ENCODE measurements at places on chromosomes 11 and 22. TPM values are rescaled to one million over a fixed set of nuclear protein-coding genes. Genes with fewer than 3 reads are reported as not detected.

GRCh38 chr22:44425694-44426045 lies 72.4 kb downstream of the RTL6 start:
- DNase-seq = no peak

GRCh38 chr11:100546714-100547113 lies 140.4 kb upstream of the ARHGAP42 start:
- no peak for DNase-seq

GRCh38 chr11:76513654-76514034 lies 68.8 kb downstream of the EMSY start:
- DNase-seq = no peak

- no peak for DNase-seq
Measured at GRCh38 chr11:128222245-128222884, 365.0 kb downstream of the ETS1 start.

Gene C11orf87
- polyA plus RNA-seq = 0.03 TPM

GRCh38 chr22:21626073-21626734 lies 3.6 kb downstream of the YDJC start:
- DNase-seq = no peak

GRCh38 chr11:65416841-65417701 lies 5.5 kb upstream of the NEAT1 start:
- no peak for DNase-seq

GRCh38 chr11:16511116-16512114 lies 155.1 kb upstream of the SOX6 start:
- no peak for DNase-seq

GRCh38 chr22:43819421-43819921 lies 7.4 kb upstream of the EFCAB6 start:
- no peak for DNase-seq

Gene DSCAML1
- 0.85 TPM for polyA plus RNA-seq

- peak; percentile 47 for DNase-seq
Measured at GRCh38 chr11:35192347-35192746, 53.4 kb downstream of the CD44 start.

GRCh38 chr22:40516416-40516815 lies 120.1 kb downstream of the MRTFA start:
- DNase-seq = no peak

Gene IGF2
- polyA plus RNA-seq = 147 TPM

Gene NXPE2
- polyA plus RNA-seq = 0.25 TPM

- DNase-seq = peak; percentile 36
Measured at GRCh38 chr11:119144825-119145486, 3.9 kb upstream of the ABCG4 start.

DNA sequence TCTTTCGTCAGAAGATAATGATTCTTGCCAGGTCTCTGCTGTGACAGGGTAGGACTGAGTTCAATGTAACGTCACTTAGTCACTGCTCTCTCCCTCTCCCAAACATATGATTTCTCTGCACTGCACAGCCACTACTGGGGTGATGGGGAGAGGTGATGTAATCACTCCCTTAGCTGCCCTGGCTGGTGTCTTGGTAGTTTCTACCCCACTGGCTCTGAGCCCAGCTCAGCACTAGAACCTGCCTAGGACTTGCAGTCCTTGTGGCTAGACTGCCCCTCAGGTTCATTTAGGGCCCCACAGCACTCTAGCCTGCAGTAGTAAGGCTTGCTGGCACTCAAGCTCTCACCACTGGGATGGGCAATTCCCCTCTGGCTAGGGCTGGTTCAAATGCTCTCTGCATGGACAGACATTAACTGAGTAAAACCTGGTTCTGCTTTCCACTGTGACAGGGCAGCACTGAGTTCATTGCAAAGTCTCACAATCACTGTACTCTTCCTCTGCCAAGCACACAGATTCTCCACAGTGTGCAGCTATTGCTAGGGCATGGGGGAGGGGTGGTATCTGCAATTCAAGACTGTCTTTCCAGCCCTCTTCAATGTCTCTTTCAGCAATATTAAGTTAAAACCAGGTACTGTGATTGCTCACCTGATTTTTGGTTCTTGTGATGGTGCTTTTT lies 571.4 kb upstream of the FAT3 start:
- no peak for DNase-seq

DNA sequence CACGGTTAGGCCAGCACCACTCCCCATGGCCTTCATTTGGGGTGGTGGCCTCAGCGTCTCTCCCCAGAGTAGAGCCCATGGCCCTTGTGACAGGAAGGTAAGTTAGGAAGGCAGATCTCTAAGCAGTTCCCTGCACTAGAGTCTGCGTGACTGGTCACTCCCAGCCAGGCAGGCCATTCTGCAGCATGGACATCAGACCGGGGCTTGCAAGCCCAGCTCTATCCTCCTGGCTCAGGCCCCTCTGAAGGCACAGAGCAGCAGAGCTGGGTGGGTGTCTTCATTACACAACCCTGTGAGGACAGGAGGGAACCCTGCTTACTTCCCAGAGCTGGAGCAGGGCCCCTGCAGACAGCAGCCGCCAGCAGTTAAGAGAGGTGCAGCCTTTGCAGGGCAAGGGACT lies 77.3 kb downstream of the PIWIL3 start:
- no peak for DNase-seq

DNA sequence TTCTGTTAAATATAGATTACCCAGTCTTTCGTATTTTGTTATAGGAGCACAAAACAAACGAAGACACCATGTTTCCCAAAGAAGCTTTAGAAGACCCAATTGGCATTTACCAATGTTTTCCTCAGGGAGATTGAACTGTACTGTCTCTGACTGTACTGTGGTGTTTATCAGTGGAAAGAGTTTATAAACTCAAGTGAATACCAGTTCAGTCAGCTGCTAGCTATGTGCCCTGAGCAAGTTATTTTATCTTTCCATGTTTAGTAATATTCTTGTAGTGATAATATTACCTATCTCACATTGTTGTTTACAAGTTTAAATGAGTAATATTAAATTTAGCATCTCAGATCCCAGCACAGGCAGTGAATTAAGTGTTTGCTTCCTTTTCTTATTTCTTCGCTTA lies 773.2 kb downstream of the KCNA4 start:
- no peak for DNase-seq

GRCh38 chr11:132804258-132804657 lies 728.0 kb downstream of the OPCML start:
- DNase-seq = no peak

Gene ZP1
- polyA plus RNA-seq = not detected

- no peak for DNase-seq
Measured at GRCh38 chr11:86136538-86136937, 67.7 kb upstream of the PICALM start.

DNA sequence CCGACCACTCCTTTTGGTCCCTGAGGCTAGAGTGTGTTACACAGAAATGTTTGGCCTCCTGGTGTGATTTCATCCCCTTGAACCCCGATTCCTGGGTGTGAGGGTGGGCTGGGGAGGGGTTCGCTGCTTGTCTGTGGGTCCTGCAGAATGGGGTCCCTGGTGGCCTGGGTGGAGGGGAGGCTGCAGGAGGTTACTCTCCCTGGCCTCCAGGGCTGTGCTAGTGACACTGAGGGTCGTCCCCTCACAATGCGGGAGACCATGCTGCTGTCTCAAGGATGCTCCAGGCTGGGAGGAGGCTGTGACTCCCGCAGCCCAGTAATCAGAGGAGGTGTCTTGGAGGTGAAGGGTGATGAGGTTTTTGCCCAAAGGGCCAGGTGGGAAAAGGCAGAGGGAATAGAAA lies 17.0 kb upstream of the OMP start:
- no peak for DNase-seq

DNA sequence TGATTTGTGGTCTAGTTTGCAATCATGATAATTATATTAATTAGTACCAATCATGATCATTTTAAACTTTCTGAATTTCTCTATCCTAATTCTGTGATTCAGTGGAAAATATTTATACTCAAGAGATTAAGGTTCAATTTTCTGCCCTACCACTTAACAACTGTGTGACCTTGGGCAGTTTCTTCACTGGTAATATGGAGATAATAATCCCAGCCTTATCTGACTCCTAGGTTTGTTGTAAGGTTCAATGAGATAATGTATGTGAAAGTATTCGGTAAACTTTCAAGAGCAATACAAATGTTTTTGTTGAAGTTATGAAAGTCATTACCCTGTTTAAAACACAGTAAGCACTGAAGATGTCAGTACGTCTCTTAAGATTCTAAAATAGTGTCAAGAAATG lies 36.3 kb downstream of the CSTPP1 start:
- no peak for DNase-seq

GRCh38 chr11:2298795-2299761 lies 2.6 kb downstream of the C11orf21 start:
- no peak for DNase-seq

GRCh38 chr11:124977006-124977405 lies 23.0 kb downstream of the CCDC15 start:
- no peak for DNase-seq

Gene ACR
- 0.26 TPM for polyA plus RNA-seq

DNA sequence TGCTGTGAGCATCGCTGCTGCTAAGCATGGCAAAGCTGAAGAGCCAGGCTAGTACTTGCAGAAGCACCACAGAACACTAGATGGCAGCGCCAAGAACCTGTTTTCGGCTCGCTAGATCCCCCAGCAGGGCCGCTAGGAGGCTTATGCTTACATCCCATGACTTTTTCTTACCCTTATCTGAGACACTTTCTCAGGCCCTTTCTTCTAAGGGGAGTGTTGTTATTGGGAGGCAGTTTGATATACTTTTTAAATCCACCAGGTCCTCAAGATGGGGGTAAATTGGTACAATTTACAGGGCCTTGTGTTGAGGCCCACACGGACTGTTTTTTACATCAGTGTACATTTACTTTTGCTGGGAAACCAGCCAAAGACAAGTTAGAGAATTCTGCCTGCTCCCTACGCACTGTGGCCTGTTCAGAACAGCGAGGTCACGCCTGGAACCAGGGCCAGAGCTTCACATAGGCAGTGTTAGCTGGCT lies 4.0 kb downstream of the TRIM6 start:
- peak; percentile 52 for DNase-seq

DNA sequence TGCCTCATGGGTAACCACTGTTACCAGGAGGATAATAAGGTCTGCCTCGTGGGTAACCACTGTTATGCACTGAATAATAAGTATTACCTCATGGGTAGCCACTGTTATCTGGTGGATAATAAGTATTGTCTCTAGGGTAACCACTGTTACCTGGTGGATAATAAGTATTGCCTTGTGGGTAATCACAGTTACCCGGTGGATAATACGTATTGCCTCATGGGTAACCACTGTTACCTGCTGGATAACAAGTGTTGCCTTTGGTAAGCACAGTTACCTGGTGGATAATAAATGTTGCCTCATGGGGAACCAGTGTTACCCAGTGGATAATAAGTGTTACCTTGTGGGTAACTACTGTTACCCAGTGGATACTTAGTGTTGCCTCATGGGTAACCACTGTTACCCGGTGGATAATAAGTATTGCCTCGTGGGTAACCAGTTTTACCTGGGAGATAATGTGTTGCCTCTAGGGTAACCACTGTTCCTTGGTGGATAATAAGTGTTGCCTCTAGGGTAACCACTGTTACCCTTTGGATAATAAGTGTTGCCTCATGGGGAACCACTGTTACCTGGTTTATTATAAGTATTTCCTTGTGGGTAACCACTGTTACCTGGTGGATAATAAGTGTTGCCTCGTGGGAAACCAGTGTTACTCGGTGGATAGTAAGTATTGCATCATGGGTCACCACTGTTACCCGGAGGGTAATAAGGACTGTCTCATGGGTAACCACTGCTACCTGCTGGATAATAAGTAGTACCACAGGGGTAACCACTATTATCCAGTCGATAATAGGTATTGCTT lies 10.6 kb upstream of the NXPE4 start:
- DNase-seq = no peak

DNA sequence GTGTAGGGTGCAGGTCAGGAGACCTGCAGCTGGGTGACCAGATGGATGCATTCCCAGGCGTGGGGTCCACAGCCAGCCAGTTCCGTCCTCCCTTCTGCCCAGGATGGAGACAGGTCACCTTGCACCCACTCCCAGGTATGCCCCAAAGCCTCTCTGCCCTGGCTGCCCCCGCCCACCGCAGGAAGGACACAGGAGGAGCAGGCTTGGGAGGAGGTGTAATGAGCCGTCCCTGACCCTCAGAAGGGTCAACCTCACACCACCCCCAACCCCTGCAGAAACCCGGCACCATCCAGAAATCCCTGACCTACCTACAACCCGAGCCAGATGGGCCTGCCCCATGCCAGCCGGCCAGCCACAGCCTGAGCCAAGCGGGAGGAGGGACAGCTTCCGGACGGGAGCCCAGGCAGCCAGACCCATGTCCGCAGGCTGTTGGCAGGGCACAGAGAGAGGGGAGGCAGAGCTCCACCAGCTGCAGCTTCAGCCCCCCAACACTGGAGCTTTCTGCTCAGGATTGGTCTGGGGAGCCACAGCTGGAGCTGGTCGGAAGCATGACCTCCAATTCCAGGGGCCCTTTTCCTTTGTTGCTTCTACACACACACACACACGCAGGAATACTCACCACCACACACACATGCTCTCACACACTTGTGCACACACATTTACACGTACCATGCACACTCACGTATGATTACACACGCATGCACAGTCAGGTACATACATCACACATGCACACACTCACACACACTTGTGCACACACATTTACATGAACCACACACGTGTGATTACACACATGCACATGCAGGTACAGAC lies 5.3 kb downstream of the IFITM10 start:
- DNase-seq = no peak

DNA sequence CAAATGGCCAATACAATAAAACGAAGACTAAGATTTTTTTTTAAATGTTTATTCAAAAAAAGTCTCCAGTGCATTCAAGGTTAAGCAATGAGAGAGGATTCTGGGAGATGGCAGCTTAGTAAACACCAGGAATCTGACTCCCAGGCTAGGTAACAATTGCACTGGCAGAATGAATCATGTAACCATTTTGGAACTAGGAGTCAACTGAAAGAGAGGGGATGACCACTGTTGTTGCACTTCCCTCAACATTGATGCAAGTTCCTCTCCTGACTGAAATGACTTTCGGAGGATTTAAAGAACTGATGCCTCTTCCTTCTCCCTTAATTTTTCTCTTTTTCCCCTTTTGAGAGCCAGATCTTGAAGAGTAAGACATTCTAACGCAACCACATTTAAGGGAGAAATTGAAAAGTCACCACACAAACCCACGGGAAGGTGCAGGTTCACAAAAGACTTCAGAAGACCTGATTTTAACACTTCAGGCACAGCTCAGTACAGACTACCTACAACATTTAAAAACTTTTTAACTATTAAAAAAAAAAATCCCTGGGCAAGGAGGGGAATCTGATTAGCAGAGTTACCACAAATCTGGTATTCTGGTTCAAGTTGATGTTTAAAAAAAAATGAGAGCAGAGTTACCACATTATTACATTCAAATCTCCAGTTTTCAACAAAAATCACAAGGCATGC lies 56.8 kb downstream of the FCHSD2 start:
- no peak for DNase-seq

Gene HTR3B
- polyA plus RNA-seq = 0.15 TPM

- no peak for DNase-seq
Measured at GRCh38 chr11:66417000-66417399, 3.8 kb upstream of the NPAS4 start.

DNA sequence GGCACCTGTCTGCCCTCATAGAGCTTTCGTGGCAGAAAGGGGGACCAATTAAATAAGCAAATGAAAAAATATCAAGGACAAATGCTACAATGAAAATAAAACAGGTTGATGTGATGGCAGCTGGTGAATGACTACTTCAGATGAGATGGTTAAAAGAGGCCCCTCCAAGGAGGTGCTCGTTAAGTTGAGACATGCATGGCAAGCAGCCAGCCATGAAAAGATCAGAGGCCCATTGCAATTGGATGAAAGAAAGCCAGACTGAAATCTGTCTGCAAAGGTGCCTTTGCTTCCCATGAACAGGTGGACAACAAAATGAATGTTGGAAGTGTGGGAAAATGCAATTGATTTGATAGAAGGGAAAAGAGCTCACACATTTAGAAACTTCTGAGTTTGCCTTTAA lies 848 bp upstream of the TRPC6 start:
- DNase-seq = no peak

- no peak for DNase-seq
Measured at GRCh38 chr11:8928981-8929615, 3.6 kb downstream of the C11orf16 start.

Gene UBQLNL
- polyA plus RNA-seq = 1.8 TPM
